ENCODE measurements at places on chromosomes 13 and 19.

DNA sequence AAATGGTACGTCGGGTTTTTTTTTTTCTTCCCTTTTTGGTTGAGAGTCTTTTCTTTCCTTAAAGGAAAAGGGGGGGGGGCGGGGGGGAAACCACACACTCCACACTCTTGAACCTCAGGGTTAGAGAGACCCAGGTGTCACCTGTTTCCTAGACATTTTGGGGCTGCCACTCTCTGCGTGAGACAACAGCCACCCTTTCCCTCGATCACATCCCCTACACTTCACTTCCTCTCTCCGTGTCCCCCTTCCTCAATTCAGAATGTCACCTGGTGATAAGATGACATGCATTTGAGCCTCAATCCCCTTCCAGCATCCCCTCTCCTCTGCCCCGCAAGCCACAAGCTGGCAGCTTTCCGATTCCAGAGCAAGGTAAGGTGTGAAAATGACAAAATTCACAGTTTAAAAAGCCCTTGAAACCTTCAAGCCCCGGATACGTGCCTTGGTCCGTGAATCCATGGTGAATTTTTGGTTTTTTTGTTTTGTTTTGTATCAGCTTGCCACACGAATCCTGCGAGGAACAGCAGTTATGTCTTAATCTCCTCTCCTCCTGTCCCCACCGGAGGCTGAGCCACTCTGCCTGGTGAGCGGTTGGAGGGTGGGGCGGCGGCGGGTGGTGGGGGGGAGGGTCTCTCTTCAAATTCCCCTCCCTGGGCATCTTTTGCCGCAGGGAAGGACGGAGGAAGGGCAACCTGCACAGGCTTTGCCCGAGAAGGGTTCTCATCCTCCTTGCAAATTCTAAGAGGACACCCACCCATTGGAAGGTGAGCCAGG is 4.2 kb downstream of the PTPRS start:
- DNase-seq, result no peak

GRCh38 chr19:31461814-31462539 is 112.7 kb upstream of the TSHZ3 start:
- DNase-seq, result no peak

DNA sequence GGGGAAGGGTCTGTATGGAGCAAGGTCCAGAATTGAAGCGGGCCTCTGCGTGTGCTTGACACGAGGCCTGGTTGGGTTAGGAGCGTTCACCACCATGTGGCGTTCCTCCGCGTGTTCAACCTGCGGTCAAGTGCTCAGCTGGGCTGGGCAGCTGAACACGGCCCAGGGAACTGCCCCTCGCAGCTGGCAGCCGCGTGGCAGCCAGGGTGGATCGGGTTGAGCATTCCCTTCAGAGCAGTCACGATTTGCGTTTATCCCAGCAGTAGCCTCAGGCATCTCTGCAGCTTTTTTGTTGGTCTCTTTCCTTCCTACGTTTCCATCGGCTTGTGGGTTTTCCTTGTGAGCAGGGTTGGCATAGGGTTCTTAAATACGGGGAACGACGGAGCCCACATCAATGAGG is 28.7 kb upstream of the F2RL3 start:
- DNase-seq, result no peak

GRCh38 chr13:39602614-39603366 is at the start of gene LHFPL6:
TSS of gene LHFPL6 (minus strand) at chr13:39603193.
- peak; percentile 72 for DNase-seq

DNA sequence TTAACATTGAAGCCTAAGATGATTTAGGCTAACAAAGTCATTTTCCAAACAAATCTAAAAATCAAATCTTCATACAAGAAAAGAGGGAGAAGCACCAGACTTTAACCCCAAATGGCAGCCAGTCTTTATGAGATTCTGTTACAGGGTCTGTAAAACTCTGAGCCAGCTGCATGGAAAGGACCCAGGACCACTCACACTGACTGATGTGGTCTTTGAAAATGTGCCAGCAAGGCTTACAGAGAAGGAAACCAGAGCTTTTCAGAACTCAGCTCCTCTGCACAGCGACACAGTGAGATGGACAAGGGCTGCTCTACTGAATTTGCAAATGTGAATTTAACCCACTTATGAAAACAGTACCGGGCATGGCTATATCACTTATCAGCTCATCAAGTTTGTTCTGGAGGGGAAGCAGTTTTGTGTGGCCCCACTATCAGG is 98.8 kb upstream of the SERP2 start:
- DNase-seq, result no peak

- no peak for DNase-seq
These were observed 53.9 kb upstream of the FLT1 start for GRCh38 chr13:28548872-28549271.

GRCh38 chr13:97249093-97249795 is 27.1 kb downstream of the MBNL2 start:
- no peak for DNase-seq

DNA sequence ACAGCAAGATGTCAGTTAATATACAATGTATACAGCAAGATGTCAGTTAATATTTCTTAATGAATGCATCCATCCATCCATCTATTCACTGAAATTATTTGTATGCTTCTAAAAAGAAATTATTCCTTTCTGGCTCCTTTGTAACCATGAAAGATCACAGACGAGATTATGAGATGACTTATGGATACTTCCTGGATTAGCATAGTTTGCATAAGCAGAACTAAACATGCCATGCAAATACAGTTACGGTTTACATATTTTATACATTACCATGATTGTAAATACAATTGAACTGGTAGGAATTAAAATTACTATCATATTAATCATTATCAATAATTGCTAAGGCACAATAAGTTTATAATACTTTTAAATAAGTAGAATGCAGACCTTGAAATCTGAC is 32.7 kb downstream of the NALCN start:
- DNase-seq, result no peak

DNA sequence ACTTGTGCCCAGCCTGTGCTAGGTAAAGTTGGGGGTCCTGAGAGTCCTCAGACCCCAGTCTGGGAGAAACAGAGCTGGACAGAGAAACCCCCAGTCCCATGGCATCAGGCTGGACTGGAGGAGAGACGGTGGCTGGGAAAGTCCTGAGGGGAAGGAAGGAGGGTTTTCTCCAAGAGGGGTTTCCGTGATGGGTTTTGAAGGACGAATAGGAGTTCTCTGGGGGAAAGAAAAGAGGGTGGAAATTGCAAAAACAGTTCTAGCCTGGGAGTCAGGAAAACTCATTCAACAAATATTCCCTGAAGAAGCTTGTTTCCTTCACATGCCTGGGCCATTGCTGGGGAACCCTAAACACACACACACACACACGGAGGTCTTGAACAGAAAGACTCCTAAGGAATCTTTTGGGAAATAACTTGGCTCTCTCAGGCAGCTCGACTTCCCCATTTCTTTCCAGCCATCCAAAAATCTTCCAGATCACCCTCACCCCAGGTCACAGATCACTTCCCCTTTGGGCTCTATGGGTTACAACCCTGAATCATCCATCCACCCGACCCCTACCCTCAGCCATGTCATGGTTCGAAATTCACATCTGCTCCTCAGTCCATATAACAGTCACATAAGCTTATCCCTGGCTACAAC is 47.5 kb downstream of the COLGALT1 start:
- no peak for DNase-seq

GRCh38 chr19:56597696-56598095 is 2.6 kb downstream of the ZNF71 start:
- no peak for DNase-seq

DNA sequence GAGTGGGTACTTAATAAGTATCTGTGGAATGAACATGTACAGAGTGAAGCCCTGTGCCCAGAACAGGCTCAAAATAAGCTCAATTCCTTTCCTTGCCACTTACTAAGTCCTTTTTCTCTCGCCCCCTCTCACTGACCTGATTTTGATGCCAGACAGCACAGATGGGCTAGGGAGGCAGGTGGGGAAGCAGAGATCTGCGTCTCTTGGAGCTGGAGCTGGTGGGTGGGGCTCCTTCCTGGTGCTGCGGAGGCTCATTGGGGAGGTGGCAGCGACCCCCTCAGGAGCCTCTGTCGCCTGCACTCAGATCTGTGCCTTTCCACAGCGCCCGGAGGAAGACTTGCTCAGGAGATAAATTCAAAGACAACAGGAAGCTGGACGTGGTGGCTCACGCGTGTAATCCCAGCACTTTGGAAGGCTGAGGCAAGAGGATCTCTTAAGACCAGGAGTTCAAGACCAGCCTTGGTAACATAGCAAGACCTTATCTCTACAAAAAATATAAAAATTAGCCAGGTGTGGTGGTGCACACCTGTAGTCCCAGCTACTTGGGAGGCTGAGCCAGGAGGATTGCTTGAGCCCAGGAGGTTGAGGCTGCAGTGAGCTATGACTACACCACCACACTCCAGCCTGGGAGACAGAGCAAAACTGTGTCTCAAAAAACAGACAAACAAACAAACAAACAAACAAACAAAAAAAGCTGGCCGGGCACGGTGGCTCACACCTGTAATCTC is 14.6 kb downstream of the AKT2 start:
- no peak for DNase-seq

DNA sequence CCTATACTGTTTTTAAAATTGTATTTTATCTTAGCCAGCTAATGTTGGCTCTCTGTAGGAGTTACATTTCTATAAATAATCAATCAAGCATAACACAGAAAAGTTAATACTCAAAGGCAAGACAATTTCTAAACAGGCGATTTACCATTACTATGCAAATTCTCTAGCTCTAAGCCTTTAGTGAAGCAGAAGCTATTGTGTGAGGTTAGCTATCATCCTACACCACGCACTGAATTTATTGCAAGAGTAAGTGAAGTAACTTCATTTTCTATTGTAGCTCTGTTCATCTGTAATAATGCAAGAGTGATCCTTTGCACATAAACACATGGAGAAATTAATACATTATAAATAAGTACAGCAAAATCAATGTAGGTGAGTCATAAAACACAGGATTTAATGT is 439.3 kb downstream of the PCDH9 start:
- DNase-seq, result no peak

DNA sequence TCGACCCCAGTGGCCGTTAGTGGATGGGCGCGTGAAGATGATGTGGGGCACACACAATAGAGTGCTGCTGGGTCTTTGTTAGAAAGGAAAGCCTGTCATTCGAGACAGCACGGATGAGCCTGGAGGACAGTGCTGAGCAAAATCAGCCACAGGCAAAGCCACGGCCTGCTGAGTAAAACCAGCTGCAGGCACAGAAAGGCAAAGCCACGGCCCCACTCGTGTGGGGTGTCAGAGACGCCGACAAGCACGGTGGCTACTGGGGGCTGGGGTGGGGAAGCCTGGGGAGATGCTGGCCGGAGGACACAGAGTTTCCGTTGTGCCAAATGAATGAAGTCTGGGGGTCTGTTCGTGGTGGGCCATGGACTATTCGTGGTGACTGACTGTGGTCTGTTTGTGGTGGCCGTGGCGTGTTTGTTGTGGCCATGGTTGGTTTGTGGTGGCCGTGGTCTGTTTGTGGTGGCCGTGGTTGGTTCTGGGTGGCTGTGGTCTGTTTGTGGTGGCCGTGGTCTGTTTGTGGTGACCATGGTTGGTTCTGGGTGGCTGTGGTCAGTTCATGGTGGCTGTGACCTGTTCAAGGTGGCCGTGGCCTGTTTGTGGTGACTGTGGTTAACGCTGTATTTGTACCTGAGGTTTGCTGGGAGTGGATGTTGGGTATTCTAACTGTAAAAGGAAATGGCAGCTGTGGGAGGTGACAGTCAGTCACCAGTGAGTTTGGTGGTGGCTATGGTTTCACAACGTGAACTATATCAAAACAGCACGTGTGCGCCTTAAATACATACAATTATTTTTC is 36.3 kb downstream of the MCF2L start:
- no peak for DNase-seq

GRCh38 chr13:50129706-50130122 is 114.5 kb downstream of the KCNRG start:
- DNase-seq, result no peak

DNA sequence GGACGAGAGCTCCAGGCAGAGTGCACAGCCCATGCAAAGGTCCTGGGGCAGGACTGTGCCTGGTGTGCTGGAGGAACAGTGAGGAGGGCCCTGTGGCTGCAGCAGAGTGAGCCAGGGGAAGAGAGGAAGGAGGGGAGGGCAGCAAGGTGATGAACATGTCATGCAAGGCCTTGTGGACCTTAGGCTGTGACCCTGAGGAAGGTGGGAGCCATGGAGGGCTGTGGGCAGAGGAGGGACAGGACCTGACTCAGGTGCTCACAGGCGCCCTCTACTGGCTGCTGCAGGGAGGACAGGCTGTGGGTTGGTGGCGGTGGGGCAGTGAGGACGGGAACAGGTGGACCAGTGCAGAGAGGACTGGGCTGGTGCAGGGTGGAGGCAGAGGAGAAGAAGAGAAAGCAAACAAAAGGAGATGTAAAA is 170.3 kb downstream of the PTPRS start:
- DNase-seq, result no peak

- no peak for DNase-seq
These were observed 71.7 kb upstream of the SOX21 start for GRCh38 chr13:94784066-94784465.

- no peak for DNase-seq
These were observed 229.0 kb downstream of the POSTN start for GRCh38 chr13:37369616-37370015.

GRCh38 chr13:39405107-39405506 is 197.9 kb downstream of the LHFPL6 start:
- no peak for DNase-seq

GRCh38 chr19:13850910-13851733 is 25.8 kb upstream of the NANOS3 start:
- no peak for DNase-seq

GRCh38 chr13:19618977-19619376 is 14.5 kb upstream of the MPHOSPH8 start:
- no peak for DNase-seq

DNA sequence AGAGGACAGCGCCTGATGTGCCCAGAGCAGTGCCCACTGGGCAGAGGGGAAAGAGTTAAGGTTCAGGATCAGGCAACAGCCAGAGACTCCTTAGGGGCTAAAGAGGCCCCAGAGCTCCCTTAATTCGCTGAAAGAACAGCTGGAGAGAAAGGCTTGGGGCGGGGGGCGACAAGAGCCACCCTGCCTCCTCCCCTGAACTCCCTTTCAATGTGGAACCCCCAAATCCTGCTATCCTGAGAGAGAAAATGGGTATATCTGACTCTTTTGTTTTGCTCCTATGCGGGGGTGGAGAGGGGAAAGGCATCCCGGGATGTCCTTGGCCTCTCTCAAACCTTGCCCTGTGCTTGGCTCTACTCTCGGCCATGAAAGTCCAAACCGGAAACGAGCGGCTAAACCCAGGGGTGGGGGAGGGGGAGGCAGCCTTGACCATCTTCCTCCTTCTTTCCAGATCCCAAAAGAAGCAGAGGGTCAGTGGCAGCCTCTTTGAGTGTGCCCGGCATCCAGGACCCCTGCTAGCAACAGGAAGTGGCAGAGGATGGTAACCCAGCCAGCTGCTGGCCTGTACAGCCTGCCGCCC is 4.7 kb downstream of the PRKACA start:
- DNase-seq, result no peak

GRCh38 chr19:1266129-1266915 is 2.8 kb upstream of the CIRBP start:
- peak; percentile 65 for DNase-seq

- DNase-seq, result no peak
These were observed 396 bp downstream of the RTN2 start for GRCh38 chr19:45496349-45496953.
